ENCODE measurements at places on chromosomes 7 and 10.

GRCh38 chr7:876972-877311 is 588 bp downstream of the GET4 start:
- no peak for DNase-seq

GRCh38 chr10:17428351-17429097 is 25.9 kb downstream of the ST8SIA6 start:
- DNase-seq = no peak

GRCh38 chr10:46992803-46993561 is 81.8 kb downstream of the PTPN20 start:
- DNase-seq = peak; percentile 73

GRCh38 chr10:86267286-86268195 is 99.1 kb downstream of the GRID1 start:
- peak; percentile 83 for DNase-seq

GRCh38 chr7:134723892-134724291 is 55.5 kb upstream of the CALD1 start:
- no peak for DNase-seq

GRCh38 chr10:113679463-113680189 is at the start of gene CASP7:
Gene CASP7, plus strand, starts transcription at chr10:113679912. Its CDS starts 17,582 bp downstream, at chr10:113697494.
- DNase-seq = peak; percentile 71

- DNase-seq = no peak
Measured at GRCh38 chr10:22228167-22228938, 10.5 kb upstream of the EBLN1 start.

DNA sequence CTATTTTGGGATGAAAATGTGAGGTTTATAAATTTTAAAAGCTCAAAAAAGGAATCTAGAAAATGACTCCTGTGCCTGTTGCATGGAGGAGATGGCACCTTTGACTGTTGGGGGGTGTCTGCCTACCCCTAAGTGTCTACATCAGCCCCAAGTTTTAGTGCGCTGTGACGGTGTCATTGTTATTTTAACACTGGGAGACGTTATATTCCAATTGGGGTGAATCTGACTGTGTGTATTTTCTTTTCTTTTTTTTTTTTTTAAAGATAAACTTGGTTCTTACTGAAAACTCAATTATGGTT is 517 bp downstream of the SRGN start:
- no peak for DNase-seq

- no peak for DNase-seq
Measured at GRCh38 chr7:36904802-36905201, 180.5 kb upstream of the AOAH start.

- no peak for DNase-seq
Measured at GRCh38 chr7:24123076-24123475, 160.9 kb upstream of the NPY start.

GRCh38 chr7:73969991-73970390 is 58.0 kb upstream of the ELN start:
- DNase-seq = no peak

DNA sequence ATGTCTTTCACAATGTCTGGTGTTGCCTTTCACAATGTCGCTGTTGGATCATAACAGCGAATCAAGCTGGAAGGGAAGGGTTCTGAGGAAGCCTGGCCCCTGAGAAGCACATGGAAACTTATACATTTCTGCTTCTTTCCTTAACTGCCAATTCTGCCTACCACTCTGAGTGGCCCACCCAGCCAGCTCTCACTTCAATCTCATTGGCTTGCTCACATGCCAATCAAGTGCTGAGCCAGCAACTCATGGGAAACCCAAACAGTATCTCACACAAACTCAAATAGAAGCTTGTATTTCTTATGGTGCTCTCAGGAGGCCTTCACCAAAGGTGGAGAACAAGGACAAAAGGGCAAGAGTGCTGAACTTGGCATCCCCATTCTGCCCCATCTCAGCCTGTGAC is 117.4 kb upstream of the GPR26 start:
- no peak for DNase-seq
